AG08395 (cell line): ENCODE measurements at places on chromosomes 2 and 18.

- no peak for DNase-seq
Observed at GRCh38 chr2:167935803-167936110, 311.6 kb downstream of the STK39 start.

DNA sequence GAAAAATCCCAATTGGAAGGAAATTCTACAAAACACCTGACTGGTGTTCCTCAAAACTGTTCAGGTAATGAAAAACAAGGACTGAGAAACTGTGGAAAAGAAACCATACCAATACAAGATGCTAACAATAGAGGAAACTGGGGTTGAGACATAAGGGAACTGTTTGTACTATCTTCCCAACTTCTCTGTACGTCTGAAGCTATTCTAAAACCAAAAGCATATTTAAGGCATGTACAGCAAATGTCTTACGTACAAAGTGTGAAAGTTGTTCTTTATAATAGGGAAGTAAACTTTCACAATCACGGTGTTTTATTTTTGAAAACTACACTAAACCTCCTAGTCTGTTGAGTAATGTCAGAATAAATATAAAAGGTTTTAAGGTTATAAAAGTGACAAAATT lies 776.1 kb upstream of the RAB6C start:
- no peak for DNase-seq

DNA sequence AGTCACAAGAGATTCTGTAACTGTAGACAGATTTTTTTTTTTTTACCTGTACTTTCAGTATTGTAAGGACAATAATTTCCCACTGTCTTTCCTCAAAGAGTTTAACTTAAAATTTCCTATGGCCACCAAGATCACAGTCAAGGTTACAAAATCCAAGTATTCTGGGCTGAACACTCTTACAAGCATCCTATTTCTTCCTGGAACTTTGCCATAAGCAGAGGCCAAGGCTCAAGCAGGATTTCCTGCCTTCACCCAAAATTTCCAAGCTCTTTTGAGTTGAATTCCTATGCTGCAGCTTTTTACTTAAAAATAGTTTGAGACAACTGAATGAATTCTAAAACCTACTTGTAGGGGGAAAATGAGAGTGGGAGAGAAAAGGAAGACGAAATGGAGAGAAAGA lies 299.4 kb downstream of the ZNF516 start:
- no peak for DNase-seq

DNA sequence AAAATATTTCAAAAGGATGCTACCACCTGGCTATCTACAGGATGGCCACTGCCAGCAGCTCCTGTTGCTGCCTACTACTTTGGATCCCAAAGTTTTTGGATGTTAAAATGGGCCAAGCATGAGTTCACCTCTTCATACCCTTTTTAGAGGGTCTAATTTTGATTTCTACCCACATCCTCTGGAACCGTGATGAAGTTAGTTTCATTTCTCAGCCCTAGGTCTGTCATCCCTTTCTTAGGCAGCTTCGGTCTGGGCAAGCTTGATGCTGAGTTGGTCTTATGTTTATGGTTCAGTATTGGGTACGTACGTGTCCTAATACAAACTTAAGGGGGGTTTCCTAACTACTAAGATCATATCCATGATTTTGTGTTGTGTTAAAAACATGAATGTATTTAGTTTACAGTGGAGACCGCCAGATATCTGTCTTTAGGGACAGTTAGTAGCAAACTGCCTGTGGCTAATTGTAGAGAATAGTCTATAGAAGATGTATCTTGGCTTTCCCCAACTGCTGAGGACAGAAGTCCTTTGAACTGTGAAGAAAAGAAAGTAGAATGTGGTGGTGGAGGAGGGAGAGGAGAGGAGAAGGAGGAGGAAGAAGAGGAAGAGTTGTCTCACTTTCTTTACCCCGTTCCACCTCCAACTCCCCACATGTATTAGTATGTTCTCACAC lies 184.9 kb downstream of the UBE2E3 start:
- no peak for DNase-seq

DNA sequence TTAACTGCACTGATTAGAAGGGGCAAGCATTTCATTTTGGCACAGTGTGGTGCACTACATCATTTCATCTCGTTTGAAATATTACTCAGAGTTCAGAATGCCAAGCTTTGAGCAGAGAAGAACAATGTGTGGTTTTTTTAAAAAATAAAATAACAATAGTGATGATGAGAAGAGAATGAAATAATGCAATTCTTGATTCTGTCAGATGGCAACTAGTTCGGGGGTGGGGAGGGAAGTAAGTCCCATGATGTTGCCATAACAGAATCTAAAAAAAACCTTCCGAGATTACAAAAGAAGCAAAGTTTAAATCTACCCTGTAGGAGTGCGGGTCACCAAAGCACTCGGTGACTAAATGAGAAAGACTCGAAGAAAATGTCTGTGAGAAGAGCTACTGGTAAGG lies 490.4 kb downstream of the NR4A2 start:
- no peak for DNase-seq

DNA sequence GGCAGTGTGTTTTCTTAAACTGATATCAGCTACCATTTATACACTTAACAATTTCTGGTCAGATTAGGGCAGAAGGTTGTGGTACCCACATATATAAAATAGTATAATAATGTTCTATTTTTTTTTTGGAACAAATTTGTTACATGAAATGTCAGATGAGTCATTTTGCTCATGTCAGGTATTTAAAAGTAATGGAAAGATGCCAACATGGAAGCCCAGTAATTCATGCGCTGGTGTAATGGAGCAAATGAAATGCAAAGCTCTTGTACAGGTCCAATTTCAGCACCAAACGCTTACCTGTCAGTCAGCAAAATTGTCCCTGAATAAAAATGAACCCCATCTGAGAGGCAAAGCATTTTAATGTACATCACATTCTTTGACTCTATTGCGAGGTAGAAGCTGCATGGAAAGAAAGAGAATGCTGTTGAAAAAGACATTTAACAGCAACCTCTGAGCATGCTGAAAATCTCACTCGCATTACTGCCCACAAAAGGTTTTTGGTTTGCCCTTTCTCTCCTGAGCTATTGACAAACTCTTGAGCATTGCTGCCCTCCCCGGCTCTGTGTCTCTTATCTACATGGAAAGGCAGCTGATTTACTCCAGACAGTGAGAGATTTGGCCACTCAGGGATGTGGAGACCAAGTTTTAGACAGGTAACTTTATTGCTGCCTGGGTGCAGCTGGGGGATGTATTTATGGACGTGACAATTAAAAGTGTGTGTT lies 217.5 kb downstream of the CAMKMT start:
- DNase-seq, result no peak

DNA sequence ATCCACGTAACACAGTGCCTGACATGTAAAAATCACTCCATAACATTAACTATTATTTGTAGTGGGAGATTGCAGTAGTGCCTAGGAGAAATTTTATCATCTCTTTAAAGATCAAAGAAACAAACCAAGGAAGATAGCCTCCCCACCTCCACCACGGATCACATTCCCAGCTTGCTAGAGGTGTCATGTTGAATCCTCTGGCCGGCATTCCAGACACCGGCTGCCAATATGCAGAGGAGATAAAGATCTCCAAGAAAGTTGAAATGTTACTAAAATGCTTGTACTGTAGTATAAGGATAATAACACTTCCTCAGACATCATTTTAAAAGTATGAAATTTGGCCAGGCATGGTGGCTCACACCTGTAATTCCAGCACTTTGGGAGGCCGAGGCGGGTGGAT lies 6.1 kb upstream of the ATG16L1 start:
- DNase-seq, result no peak

DNA sequence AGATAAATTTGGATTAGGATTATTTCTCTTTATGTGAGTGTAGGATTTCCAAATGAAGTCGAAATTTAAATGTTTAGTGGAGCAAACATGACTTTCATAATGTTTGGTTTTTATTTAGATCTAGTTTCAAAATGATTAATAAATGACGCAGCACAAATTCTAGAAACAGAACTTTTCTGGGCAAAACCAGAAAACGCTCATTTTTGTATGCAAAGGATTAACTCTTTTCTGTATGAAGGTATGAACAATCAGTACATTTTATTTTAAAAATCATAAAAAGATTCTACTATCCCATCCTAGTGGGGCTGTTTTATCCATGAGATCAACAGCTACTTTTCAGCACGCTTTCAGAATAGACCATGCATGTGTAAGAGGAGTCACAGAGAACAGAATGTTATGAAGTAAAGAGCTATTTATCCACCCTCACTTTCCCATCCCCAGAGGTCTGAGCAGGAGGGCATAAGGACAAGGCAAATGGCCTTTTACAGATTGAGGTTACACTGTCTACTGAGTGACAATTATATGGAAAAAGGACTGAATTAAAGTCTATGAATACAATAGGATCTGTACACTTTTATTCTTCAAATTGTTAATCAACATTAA lies 270.8 kb downstream of the ZEB2 start:
- DNase-seq, result no peak

DNA sequence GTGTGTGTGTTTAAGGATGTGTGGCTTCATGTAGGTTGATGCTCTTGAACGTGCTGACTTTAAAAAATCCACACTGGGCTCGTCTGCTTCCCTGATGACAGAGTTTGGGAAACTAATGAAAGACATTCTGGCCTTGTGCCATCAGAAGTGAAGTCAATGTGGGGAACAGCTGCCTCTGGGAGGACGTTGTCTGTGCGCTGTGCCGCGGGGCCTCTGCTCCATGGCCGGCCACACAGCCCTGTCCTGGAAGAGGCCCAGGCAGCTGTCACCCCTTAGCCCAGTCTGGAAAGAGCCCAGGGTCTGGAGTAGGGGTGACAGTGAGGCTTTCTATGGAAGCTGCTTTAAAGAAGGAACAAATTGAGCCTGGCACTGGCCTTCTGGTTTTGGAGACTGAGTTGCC lies 155.8 kb downstream of the SH3RF3 start:
- DNase-seq, result peak; percentile 64

- peak; percentile 53 for DNase-seq
Observed at GRCh38 chr2:129934044-129934822, 45.2 kb upstream of the RAB6C start.

- DNase-seq, result no peak
Observed at GRCh38 chr2:96075199-96075771, 40.6 kb upstream of the GPAT2 start.

DNA sequence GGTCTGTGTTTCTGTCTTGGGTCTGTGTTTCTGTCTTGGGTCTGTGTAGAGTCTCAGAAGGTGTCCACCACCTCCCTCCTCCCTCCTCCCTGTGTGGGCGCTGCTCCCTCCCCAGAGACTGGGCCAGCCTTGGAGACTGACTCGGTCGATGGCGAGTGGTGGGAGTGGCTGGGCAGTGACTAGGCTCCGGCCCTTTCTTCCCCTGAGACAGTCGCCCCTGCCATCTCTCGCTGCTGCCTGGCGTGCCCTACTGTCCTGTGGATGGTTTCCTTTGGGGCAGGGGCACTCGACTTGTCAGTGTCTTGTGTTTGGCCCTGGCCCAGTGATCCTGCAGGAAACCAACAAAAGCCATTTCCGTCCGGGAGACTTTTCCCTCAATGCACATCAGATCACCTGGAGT lies 215.8 kb downstream of the NDUFA10 start:
- DNase-seq, result no peak

GRCh38 chr2:241931976-241932898 lies 62.7 kb downstream of the RTP5 start:
- no peak for DNase-seq

DNA sequence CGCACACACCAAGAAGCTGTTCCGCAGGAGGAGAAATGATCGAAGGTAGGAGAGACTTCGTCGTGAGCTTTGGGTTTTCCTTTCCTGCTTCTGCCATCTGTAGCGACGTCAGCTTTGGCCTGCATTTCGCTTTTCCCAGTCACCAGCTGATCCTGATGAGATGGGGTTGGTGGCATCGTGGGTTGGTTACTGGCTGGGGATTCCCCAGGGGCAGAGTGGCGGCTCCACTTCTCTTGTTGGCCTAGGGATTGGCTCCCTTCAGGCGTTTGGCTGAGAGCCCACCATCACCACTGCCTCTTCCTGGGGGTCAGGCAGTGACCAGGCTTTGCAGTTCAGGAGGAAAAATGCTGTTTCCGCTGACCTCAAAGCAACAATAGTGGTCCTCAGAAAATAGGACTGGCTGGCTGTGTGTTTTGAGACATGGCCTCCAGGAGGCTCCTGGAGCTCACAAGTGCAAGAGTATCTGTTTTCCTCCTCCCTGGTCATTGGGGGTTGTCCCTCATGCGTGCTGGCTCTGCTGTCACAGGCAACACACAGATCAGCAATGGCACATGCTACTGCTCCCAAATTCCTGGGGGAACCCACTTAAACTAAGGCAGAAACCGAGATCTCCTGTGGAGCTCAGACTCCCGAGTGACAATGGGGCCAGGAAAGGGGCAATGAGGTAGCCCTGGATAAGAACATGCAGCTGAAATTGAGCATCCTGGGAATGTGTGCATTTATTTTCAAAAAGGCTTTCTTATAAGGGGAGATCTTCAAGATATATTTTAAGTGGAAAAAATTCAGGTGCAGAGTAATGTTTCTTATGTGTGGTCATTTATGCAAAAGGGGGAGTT lies 173.0 kb downstream of the CTIF start:
- peak; percentile 83 for DNase-seq

- no peak for DNase-seq
Observed at GRCh38 chr2:12709207-12709522, 7.6 kb upstream of the TRIB2 start.
